ENCODE measurements at places on chromosomes 7 and 10. TPM values are rescaled to one million over a fixed set of nuclear protein-coding genes. Genes with fewer than 3 reads are reported as not detected.

DRGX gene
- not detected for polyA plus RNA-seq

PDZD7 gene
- polyA plus RNA-seq = 1.6 TPM

SUMF2 gene
- 51.1 TPM for polyA plus RNA-seq

ARHGAP12 gene
- 24.3 TPM for polyA plus RNA-seq

LRRC18 gene
- polyA plus RNA-seq = 0.09 TPM

PRKCQ gene
- polyA plus RNA-seq = 16.3 TPM

KCNIP2 gene
- 4.3 TPM for polyA plus RNA-seq

TDRD1 gene
- polyA plus RNA-seq = 0.13 TPM

FMC1 gene
- 20.9 TPM for polyA plus RNA-seq

- no peak for DNase-seq
These were observed 159.3 kb upstream of the CNTNAP2 start for GRCh38 chr7:145957160-145957890.

DNA sequence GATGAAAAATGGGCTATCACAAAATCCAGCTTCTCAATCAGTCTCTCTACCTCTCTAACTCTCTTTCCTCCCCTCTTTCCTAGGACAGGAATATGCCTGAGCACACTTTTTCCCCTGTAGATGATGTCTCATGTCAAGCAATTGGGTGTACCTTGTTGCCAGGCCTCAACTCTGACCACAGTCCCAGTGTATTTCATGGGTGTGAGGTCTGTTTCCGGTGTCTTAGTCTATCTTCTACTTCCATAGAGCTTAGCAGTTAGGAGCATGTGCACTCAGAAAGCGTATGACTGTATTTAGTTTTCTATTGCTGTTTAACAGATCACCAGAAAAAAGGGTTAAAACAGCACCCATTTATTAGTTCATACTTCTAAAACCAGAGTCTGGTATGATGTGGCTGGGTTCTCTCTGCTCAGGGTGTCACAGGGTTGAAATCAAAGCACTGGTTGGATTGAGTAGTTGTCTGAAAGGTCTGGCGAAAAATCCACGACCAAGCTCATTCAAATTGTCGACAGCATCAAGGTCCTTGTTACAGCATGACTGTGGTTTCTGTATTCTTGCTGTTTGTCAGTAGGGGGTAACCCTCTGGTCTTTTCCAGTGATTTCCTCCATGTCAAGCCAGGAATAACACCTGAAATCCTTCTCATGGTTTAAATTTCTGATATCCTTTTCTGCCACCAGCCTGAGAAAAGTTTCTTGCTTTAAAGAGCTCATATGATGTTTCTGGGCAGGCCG lies 130.0 kb downstream of the THSD7A start:
- DNase-seq = no peak

DNA sequence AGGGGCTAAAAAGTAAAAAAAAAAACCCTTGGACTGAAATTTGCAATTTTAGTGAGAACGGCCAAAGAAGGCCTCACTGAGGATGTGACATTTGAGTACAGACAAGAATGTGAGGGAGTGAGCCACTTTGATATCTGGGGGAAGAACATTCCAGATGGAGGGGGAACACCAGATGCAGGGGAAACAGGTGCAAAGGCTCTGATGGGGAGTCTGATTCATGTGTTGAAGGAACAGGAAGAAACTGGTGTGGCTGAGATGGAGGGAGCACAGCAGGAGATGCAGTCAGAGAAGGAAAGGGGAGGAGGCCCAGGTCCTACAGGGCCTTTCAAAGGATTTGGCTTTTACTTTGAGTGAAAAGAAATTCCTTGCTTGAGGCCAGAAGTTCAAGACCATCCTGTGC lies 615.7 kb upstream of the NRP1 start:
- no peak for DNase-seq

DNA sequence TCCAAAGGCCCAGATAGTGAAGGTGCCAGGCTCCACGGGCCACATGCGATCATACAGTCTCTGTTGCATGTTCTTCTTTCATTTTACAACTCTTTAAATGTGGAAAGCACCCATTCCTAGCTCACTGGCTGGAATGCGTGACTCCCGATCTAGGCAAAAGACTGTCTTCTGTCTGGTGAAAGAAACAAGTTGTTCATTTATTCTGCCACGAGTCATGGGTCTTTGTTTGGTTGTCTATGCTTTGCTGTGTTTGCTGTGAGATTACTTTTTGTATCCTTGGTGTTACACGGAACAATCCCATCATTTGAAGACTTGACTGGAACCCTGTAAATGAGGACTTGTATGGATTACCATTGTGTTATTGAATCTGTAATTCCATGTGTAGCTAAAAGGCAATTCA lies 41.9 kb downstream of the NPVF start:
- DNase-seq = no peak

DNA sequence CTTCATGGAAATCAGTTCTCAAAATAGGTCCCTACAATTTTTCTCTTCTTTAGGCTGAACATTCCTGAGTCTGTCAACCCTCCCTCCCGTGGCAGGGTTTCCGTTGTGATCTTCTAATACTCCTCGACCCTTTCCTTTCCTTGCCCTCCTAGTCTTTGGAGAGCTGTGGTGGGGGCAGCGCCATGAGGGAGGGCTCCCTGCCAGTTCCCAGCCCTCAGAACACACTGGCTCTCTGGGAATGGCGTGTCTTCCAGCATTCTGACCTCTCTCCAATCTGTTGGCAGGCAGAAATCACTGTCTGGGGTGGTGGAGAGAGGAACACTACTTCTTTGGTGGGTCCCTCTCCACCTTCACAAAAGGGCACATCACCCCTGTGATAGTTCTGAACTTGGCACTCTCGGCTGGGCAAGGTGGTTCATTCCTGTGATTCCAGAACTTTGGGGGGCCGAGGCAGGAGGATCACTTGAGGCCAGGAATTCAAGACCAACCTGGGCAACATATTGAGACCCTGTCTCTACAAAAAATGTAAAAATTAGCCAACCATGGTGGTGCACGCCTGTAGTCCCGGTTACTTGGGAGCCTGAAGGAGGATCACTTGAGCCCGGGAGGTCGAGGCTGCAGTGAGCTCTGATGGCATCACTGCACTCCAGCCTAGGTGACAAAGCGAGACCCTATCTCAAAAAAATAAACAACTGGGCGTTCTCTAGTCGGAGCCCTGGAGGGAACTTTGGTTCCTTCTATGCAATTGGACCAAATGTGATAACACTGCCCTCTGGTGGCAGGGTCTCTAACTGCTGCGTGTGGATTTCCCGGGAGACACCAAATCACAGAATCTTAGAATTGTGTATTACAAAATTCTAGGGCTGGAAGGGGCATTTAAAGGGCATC lies 13.1 kb upstream of the ARPC1A start:
- no peak for DNase-seq

DNA sequence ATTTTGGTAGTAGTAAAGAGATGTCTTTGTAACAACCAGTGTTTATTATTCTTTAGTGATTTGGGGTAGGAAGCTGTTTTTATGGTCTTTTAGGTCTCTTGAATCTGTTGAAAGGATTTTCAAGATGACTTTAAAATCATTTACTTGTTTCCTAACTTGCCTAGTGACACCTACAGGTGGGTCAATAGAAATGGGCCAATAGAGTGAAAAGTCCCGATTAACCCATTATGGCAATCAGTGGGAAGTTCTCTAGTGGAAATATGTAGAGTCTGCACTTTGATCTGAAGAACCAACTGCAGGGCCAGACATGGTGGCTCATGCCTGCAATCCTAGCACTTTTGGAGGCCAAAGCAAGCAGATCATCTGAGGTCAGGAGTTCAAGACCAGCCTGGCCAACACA lies 374.7 kb upstream of the BMPER start:
- DNase-seq = no peak

- DNase-seq = no peak
These were observed 73.3 kb downstream of the CXCL12 start for GRCh38 chr10:44311563-44312051.

DNA sequence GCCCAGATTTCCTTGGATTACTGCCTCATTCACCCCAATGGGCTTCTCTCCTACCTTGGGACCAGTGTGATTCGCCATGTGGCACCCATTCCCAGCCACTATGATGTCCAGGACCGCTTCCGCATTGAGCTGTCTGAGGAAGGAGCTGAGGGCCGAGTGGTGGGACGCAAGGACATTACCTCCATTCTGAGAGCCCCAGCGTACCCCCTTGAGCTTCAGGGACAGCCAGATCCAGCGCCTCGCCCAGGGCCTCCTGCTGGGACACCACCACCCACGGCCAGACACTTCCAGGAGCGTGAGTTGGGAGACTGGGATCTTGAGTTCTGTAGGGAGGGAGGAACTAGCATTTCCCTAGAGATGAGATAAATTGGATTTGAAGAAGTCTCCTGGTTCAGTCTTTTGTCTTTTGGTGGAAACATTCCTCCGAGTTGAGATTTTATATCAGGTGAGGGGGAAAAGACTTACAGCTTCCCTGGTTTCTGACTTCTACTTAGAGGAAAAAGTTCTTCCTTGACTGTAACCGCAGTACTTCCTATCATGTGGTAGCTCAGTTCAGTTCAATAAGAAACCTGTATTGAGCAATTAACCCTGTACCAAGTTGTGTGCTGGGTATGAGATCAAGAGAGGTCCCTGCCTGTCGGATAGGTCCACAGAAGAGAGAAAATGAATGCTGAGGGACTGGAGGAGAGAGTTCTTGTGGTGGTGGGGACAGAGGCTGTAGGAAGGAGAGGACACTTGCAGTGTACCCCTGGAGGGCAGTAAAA lies 1.3 kb downstream of the MOSPD3 start:
- no peak for DNase-seq

- no peak for DNase-seq
These were observed 268.0 kb downstream of the FRMD4A start for GRCh38 chr10:14062528-14063260.

GRCh38 chr7:151194188-151194587 lies 7.1 kb upstream of the ASB10 start:
- DNase-seq = no peak

DNA sequence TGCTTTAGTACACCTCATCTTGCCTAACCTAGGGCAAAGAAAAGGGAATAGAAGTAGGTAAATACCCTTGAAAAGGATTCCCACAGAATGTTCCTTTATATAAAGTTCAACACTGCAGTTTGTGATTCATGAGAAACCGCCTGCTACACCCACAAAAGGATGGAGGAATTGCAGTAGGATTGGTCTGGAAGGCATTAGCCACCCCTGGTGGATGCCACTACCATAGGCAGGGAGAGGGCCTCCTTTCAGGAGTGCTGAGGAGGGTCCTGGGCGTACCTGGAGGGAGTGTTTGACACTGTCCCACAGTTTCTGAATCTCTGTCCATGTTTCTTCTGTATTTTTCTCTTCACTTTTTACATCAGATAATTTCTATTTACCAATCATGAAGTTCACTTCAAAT lies 221.8 kb upstream of the TMEM72 start:
- no peak for DNase-seq

GRCh38 chr7:150668472-150668911 lies 17.0 kb upstream of the GIMAP2 start:
- DNase-seq = no peak

- no peak for DNase-seq
These were observed 78.0 kb downstream of the INPP5A start for GRCh38 chr10:132615341-132616169.

DNA sequence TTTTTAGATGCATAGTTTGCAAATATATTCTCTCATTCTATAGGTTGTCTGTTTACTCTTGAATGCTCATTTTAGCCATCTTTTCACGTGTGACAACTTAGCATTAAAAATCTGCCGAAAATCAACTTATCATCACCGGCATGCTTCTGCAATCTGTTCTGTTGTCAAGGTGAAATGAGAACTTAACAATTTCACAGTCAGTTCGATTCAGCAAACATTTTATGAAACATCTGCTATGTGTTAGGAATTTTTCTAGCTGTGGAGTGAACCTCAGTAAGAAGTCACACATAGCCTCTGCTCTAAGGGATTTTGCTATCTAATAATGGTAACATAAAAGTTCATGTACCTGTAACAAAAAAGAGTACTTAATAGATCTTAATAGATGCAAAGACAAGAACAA lies 256.1 kb downstream of the ZWINT start:
- no peak for DNase-seq

DNA sequence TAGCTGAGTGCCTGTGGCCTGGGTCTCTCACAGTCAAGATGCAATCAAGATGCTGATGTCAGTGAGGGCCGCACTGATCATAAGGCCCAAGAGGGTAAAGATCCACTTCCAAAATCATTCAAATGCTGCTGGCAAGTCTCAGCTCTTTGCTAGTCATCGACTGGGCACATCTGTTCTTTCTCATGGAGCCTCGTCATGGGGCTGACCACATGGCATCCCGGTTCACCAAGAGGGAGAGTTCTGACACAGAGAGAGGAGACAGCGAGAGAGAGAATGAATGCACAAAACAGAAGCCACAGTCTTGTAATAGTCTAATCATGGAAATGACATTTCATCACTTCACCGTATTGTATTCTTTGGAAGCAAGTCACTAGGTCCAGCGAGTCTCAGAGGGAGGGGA lies 1067.5 kb upstream of the C7orf33 start:
- DNase-seq = no peak

DNA sequence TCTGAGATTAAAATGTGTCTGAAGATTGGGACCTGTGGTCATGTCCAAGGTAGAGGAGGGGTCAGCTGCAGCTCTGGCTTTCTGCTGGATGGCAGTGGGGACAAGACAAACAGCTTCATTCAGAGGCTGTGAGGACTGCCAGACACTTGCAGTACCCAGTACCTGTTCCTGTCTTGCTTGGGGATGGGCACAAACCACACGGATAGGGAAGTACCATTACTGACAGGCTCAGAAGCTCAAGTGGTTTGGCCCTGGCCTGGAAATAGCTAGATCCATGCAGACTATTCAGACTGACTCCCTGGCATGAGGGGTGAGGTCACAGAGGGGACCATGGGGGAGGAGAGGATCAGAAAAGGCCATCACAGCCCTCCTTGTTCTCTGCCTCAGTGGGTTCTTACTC lies 56.0 kb upstream of the COMTD1 start:
- no peak for DNase-seq

- no peak for DNase-seq
These were observed 25.0 kb downstream of the GTF2IRD1 start for GRCh38 chr7:74478671-74479065.

GRCh38 chr7:105677410-105677730 lies 96.1 kb upstream of the EFCAB10 start:
- DNase-seq = no peak

DNA sequence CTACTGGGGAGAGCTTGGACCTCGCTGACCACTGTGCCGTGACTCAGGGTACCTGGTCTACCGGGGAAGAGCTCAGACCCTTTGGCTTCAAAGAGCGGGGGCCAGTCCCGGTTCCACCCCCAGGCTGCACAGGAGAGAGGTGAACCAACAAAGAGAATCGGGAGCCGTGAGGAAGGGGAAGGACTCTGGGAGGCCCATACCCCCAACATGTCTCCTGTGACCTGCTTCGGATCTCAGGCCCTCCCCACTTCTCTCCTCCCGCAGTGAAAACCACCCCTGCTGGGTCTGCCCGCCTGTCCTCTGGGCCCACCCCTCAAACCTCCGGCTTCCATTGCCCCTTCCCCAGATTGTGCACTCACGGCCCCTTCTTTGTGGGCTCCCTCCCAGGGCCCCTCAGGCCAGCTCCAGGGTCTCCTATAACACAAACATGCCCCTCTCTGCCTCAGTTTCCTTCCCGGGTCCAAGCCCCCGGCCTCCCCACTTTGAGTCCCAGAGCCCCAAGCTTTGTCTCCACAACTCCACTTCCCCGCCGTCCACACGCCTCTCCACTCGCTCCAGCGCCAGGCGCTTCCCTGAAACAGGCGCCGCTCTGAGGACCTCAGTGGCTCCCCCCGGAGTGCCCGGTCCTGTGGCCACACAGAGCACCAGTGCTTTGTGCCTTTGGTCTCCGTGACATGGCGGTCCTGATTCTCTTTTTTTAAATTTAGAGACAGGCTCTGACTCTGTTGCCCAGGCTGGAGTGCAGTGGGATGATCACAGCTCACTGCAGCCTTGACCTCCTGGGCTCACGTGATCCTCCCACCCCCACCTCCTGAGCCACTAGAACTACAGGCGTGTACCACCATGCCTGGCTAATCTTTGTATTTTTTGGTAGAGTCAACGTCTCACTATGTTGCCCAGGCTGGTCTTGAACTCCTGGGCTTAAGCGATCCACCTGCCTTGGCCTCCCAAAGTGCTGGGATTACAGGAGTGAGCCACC lies 7.5 kb upstream of the INTS1 start:
- no peak for DNase-seq

All from forelimb muscle (tissue), 1 donor.